Fibroblast of villous mesenchyme (primary cell): ENCODE measurements at places on chromosomes 11 and 22.

DNA sequence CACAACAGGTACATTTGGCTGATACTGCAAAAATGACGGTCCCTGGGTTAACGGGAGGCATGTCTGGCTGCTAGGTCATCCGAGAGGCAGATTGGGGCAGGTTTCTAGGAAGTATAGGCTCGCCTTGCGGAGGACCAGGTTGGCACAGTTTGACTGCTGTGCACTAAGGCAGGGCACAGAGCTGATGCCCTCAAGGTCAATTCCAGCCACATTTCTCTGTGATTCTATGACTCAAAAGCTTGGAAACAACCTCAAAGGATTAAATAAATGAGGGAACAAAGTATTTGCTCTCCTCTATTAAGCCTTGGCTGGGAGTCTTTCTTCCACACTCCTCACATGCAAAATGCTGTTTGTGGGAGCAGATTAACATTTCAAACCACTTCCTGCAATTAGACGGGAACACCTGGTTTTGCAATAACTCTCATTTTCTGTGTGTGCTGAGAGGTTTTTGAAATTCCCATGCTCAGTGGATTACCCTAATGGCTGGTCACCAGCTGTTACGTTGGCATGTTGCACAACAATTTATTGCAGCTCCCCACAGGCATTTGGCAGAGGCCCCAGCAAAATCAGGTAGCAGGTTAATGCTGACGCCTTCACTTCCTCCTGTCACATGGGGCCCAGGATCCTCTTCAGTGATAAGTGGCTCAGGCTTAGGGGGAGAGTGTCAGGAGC, 61.0 kb upstream of the PLET1 start:
- DNase-seq = peak; percentile 99

DNA sequence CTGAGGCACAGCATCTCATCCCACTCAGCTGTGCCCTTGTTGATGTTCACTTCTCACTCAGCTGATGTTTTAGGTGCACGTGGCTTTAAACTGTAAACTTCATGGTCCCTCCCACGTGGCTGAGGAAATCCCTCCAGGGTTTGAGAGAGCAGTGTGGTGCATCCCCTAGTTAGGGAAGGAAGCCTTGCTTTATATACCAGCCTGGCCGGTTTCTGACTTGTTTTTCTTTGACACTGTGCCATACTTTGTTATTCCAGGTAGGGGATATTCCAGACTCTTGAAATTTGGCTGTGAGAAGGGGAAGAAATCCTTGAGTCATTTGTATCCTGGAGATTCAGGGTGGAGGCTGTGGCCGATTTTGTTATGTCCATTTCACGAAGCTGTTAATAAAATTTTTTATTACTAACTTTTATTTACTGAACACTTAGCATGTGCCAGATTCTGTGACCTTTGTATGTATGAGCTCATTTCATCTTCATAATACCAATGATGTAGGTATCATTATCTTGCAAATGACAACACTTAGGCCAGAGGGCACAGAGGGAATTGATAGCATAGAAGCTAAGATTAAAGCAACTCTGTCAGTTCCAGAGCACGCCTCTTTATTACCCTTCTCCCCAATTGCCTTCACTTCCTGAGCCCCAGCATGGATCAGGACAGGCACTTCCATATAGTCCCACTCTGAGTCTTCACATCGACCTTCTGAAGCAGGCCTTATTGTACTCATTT, 116.6 kb downstream of the NAV2 start:
- no peak for DNase-seq

DNA sequence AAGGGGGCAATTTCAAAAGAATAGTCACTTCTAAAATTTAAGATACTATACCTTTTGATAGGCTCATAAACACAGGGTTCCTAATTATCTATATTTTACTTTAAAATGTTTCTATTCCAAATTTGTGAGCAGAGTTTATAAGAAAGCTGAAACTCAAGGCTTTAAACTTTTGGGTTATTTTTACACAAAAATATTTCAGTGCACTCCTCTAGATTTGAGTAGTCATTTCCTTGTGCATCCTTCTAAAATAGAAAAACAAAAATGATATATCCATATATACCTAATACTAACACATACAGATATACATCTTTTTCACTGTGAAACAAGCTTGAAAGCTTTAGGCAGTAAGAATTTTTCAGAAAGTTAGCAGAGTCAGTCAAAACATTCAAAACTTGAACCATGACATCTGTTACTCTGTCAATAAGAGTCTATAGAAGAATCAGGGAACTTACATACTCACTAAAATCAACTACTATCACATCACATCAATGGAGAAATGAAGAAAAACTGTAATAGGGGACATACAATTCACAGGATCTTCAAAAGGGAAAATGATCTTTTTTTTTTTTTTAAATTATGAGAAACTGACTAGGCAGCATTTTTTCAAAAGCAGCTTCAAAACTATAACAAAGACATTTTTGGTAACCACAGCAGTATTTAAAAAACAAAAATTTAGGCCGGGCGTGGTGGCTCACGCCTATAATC, 5.1 kb downstream of the PHF21A start:
- DNase-seq = no peak

- DNase-seq = peak; percentile 74
Observed at GRCh38 chr22:37564111-37564711, 3.9 kb downstream of the CDC42EP1 start.

- DNase-seq = no peak
Observed at GRCh38 chr11:64711956-64712362, 11.0 kb downstream of the NRXN2 start.

DNA sequence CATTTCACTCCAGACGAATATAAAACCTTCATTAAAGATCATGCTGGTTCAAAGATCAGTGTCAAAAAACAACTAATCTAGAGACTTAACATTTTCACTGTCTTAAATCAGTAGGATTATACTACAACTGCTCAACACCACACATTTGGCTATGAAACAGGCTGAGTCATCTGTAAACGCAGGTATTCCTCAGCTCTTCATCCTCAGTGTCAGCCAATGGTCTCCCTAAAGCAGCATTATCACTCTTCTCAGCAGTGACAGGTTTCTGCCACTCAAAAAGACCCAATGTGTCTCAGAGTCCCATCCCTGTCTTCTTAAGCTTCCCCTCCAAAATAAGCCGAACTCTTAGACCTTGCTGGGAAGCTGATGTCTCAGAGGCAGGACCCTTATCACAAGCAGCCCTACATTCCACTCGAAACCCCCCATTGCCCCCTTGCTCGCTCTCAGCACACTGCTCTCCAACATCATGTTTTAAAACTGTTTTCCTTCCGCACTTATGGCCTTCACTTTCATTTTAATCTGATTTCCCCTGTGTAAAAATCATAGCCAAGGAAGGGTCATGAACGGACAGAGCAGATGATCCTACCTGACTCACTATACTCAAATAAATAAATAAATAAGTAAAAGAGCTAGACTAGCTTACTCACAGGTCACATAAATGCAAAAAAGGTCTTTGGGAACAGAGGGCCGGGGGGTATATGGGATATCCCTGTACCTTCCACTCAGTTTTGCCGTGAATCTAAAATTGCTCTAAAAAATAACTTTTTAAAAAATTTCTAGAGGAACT, 23.0 kb downstream of the CDON start:
- no peak for DNase-seq

- DNase-seq = no peak
Observed at GRCh38 chr11:8235925-8236324, 27.8 kb downstream of the LMO1 start.

DNA sequence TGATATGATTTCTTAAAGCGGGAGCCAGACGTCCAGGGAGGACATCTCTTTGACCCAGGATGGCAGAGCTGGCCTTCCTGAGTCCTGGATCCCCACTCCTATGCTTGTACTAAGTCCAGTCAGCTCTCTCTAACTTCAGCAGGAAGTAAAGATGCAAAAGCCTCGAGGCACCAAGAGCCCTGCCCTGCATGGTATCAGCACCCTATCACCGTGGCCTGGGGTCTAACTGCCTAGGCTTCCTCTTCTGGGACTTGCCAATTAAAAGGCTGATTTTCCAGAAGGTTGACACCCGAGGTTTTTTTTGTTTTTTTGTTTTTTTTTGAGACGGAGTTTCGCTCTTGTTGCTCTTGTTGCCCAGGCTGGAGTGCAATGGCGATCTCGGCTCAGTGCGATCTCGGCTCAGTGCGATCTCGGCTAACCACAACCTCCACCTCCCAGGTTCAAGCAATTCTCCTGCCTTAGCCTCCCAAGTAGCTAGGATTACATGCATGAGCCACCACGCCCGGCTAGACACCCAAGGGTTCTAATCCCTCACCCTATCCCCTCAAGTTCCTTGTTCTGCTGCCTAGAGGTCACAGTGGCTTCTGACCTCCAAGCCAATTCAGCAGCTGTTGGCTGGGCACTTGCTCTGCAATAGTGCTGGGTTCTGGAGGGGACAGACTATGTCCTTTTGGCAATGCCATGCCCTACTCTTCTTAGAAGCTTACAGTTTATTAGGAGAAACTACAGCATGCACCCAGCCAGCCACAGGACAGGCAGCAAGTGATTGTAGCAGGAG, 50.6 kb upstream of the FTH1 start:
- DNase-seq = no peak

DNA sequence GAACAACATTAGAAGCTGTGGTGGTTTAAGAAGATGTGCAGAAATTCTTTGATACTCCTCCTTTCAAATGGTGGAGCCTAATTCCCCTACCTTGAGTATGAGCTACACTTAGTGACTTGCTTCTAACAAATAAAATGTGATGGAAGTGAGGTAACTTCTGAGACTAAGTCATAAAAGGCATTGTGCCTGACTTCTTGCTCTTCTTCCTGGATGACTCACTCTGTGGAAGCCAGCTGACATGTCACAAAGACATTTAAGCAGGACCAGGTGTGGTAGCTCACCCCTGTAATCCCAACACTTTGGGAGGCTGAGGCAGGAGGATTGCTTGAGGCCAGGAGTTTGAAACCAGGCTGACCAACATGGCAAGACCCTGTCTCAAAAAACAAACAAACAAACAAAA, 3.9 kb upstream of the PLA2G3 start:
- peak; percentile 37 for DNase-seq
